ENCODE measurements at places on chromosomes 11 and 22. TPM values are rescaled to one million over a fixed set of nuclear protein-coding genes. Genes with fewer than 3 reads are reported as not detected.

DNA sequence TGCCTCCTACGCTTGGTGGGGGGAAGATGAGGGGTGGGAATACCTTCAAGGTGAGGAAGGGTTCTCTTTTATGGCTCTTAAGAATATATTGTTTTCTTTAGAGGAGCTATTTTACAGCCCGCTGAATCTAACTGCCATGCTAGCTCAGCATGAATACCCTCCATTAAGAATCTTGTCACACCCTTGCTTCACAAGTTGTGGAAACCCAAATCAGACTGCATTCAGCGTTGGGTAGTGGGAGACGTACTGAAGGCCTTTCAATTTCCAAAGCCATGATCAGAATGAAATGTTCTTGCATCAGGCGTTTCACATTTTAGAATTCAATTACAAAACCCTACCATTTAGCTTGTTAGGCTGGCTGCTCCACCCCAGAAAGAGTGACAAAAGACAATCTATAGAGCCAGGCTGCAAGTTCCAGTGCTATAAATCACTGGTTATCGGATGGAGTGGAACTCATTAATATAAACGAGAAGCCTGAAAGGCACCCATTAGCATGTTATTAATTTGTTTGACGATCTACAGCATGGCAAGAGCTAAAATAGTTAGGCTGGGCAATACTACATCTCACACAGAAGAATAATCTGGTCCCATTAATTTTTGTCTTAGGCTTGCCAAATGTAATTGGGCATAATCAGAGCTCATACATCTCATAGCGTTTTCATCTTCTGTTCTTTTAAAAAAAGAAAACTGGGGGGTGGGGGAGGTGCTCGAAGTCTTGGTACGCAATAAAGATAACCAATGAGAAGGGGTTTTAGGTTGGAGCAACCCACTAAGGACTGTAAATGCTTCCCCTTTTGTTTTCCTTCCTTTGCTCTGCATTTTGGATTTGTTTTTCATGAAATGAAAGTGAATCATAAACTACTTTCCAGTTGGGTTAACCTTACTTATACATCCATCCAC is 57.5 kb downstream of the ABTB2 start:
- no peaks in the 10 kb centered on the region for H3K27me3 ChIP-seq
- DNase-seq = no peak
- H3K4me3 ChIP-seq = no peak overlapping the region
- no peak overlapping the region for H3K27ac ChIP-seq
- H3K4me1 ChIP-seq = peaks cover 11% of the 10 kb centered on the region

DNA sequence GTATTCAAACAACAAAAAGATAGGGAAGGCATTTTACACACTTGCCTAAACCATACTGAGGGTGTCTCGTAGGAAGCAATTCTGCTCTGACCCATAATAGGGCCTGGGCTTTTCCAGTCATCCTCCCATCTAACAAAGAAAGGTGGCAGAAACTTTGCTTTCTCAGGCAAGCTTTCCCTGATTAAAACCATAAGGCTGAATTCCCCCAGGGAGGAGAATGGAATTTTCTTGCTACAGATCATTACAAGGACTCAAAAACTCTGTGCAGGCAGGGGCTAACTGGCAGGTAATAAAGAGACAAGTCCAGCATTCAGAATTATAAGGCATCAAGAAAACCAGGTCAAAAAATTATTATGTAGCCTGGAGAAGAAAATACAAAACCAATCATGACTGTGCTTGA is 90.4 kb downstream of the RBFOX2 start:
- H3K27me3 ChIP-seq = no peaks in the 10 kb centered on the region
- H3K4me3 ChIP-seq = no peak overlapping the region
- no peaks in the 10 kb centered on the region for H3K36me3 ChIP-seq
- H3K27ac ChIP-seq = no peak overlapping the region
- no peaks in the 10 kb centered on the region for H3K4me1 ChIP-seq

- H3K4me3 ChIP-seq = no peak overlapping the region
- DNase-seq = no peak
- H3K4me1 ChIP-seq = no peaks in the 10 kb centered on the region
- H3K27me3 ChIP-seq = no peaks in the 10 kb centered on the region
These were observed 2.7 kb upstream of the HBG2 start for GRCh38 chr11:5257296-5257695.

- H3K27me3 ChIP-seq = no peaks in the 10 kb centered on the region
- no peaks in the 10 kb centered on the region for H3K4me1 ChIP-seq
- no peak overlapping the region for H3K4me3 ChIP-seq
- no peaks in the 10 kb centered on the region for H3K36me3 ChIP-seq
These were observed 53.4 kb upstream of the CCND1 start for GRCh38 chr11:69587454-69588090.

GRCh38 chr11:44923806-44924205 is 26.9 kb downstream of the TP53I11 start:
- no peaks in the 10 kb centered on the region for H3K27me3 ChIP-seq
- H3K36me3 ChIP-seq = no peaks in the 10 kb centered on the region
- H3K4me3 ChIP-seq = no peak overlapping the region
- no peak overlapping the region for H3K27ac ChIP-seq
- no peak for DNase-seq
- no peaks in the 10 kb centered on the region for H3K4me1 ChIP-seq

DNA sequence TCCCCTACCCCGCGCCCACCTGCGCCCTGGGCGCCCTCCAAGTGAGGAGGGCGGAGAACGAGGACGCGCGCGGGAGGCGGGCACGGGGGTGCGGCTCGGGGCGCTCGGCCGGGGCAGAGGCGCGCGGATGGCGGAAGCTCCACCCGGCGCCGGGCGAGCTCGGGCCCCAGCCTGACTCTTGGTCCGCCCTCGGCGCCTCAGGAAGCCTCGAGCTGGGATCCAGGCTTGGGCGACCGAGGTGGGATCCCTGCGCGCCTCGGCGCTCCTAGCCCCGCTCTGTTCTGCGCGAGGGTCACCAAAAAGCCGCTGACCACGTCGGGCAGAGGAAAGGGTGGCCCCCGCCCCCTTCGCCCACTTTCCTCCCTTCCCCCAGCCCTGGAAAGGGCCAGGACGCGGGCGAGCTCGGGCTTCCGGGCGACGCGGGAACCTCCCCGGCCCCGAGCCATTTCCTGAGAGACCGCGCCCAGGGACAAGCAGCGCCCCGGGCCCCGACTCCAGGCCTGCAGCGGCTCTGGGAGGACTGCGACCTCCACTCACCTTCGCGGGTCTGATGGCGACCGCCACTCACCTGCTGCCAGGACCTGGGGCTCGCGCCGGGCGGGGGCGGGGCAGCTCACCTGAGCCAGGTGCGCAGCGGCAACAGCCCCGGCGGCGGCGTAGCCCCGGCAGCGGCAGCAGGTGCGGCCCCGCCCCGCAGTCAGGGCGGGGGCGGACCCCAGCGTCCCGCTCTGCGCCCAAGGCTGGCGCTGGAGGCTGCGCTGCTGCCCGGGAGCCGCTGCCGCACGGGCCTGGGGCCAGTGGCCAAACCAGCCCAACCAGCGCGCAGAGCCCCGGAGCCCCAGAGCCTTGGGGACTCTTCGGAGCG is 2.2 kb upstream of the SIGIRR start:
- peak overlapping the region; percentile 83 for H3K27ac ChIP-seq
- peak overlapping the region; percentile 66 for H3K4me3 ChIP-seq
- H3K36me3 ChIP-seq = no peaks in the 10 kb centered on the region
- peak; percentile 92 for DNase-seq
- H3K4me1 ChIP-seq = peaks cover 41% of the 10 kb centered on the region
- H3K27me3 ChIP-seq = no peaks in the 10 kb centered on the region

GRCh38 chr11:85132851-85133585 is 494.1 kb downstream of the DLG2 start:
- no peaks in the 10 kb centered on the region for H3K36me3 ChIP-seq
- no peak overlapping the region for H3K4me3 ChIP-seq
- no peaks in the 10 kb centered on the region for H3K27me3 ChIP-seq

GRCh38 chr11:116750070-116750718 is 22.6 kb downstream of the BUD13 start:
- H3K4me3 ChIP-seq = no peak overlapping the region
- H3K27ac ChIP-seq = no peak overlapping the region
- H3K4me1 ChIP-seq = peaks cover 5% of the 10 kb centered on the region
- DNase-seq = no peak
- no peaks in the 10 kb centered on the region for H3K27me3 ChIP-seq

GRCh38 chr11:87223816-87224215 is 186.1 kb downstream of the TMEM135 start:
- H3K4me1 ChIP-seq = no peaks in the 10 kb centered on the region
- DNase-seq = no peak
- H3K27ac ChIP-seq = no peak overlapping the region
- no peak overlapping the region for H3K4me3 ChIP-seq
- no peaks in the 10 kb centered on the region for H3K36me3 ChIP-seq

DNA sequence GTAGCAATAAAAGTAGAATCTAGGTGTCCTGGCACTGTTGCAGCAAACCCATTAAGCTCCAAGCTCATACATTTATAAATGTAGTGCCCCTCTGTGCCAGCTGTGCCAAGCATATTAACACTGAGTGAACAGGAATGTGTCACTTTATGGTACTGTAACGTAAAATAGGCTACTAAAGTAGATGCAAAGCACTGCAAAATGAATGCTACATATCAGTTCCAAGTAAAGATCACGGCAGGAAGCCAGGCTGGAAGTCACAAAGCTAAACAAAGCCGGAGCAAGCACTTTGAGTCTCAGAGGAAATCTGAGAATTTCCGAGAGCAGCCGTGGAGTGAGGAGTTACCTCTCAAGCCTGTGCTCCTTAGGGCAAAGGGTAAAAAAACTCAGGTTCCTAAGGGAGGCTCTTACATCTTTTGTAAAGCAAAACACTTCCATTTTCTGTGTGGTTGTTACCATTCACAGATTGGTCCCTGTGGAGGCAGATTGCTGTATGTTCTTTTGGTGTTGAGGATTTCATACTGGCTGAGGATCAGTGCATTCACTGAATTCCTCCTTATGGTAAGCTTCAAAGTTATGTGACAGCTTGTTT is 85.7 kb downstream of the WNT11 start:
- no peak overlapping the region for H3K4me3 ChIP-seq
- H3K27ac ChIP-seq = peak overlapping the region; percentile 14
- H3K4me1 ChIP-seq = peaks cover 34% of the 10 kb centered on the region
- H3K27me3 ChIP-seq = no peaks in the 10 kb centered on the region

DNA sequence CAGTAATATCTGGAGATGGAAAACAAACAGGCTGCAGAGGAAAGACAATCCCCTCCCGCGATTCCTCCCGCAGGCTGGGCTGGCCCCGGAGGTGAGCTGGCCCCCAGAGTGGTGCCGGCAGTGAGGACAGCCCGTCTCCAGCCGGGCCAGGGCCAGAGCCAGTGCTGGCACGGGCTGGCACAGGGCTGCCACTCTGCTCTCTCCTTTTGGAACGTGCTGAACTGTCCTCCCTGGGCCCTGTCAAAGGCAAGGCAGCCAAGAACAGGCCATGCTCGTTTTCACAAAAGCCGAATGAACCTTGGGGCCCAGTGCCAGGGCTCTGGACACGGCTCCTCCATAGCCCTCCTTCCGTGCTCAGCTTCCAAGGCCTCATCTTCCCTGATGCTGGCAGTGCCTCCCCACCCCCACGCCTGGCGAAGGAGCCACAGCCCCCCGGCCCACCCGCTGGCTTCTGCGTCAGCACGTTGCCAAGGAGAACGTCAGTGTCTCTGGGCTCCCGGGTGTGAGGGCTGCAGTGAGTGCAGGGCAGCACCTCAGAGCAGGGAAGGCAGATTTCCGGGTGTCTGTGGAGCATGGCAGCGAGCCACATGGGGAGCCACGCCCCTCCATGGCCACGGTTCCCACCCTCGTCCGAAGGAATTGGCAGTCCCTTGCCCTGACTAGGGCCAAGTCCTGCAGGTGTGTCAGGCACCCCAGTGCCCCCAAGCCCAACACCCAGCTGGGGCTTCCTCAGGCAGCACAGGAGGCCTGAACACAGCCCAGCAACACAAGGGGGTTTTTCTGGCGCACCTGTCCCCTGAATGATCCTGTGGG is 28.6 kb downstream of the GNAZ start:
- no peaks in the 10 kb centered on the region for H3K36me3 ChIP-seq
- H3K27me3 ChIP-seq = no peaks in the 10 kb centered on the region
- H3K4me3 ChIP-seq = no peak overlapping the region

DNA sequence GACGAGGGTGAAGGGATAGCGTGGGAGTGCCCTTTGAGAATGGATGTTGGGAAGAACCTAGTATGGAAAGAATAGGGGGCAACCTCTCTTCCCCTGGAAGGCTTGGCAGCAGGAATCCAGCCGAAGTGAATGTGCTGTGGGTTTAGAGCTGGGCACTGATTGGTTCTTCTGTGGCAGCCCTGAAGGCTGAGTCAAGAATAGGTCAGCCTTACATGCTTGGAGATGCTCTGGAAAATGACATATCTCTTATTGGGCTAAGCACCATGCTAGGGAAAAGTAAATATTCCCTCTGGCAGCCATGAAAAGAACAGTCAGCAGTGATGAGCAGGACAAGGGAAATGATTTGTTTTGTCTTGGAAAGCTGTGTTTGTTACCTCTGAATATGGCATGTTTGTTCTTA is 149.5 kb downstream of the COMMD9 start:
- H3K27ac ChIP-seq = no peak overlapping the region
- DNase-seq = no peak
- no peaks in the 10 kb centered on the region for H3K27me3 ChIP-seq
- no peaks in the 10 kb centered on the region for H3K36me3 ChIP-seq

- no peaks in the 10 kb centered on the region for H3K27me3 ChIP-seq
- no peaks in the 10 kb centered on the region for H3K4me1 ChIP-seq
- no peak overlapping the region for H3K27ac ChIP-seq
- no peak overlapping the region for H3K4me3 ChIP-seq
- no peak for DNase-seq
These were observed 295.9 kb upstream of the ANO5 start for GRCh38 chr11:21896746-21897602.

DNA sequence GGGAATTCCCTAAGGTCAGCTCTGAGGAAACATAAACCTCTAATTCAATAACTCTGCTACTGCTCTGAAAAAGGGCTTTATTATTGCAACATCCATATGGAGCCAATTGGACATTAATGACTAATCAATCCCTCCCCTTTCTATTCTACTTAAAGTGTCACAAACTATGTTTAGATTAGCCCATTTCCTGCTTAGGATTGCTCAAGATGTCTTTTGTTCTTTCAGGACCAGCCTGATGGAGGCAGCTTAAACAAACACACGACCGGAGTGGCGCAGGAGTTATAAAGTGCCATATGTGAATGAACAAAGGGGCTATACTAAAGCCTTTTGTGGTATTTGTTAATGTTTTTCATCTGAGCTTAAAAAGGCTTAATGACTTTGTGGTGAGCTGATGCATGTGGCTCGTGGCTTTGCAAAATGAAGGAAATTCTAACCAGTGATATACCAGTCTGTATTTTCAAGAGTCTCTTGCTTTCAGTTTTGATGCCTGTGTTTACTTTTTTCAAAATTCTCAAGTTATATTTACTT is 354.4 kb downstream of the SOX6 start:
- peaks cover 14% of the 10 kb centered on the region for H3K4me1 ChIP-seq
- H3K36me3 ChIP-seq = no peaks in the 10 kb centered on the region
- no peaks in the 10 kb centered on the region for H3K27me3 ChIP-seq
- H3K27ac ChIP-seq = peak overlapping the region; percentile 34
- no peak overlapping the region for H3K4me3 ChIP-seq

Gene CELSR1
- 59.8 TPM for total RNA-seq

Gene CARD18
- not detected for total RNA-seq

Gene CKAP5
- total RNA-seq = 84.1 TPM

Gene ZNF214
- total RNA-seq = 4.1 TPM

Gene ASCL3
- not detected for total RNA-seq

Gene BCO2
- 3.3 TPM for total RNA-seq

Gene TRAPPC4
- total RNA-seq = 66.3 TPM

Data from left lung (tissue), 14 donors.